ENCODE measurements at places on chromosomes 3 and 15.

DNA sequence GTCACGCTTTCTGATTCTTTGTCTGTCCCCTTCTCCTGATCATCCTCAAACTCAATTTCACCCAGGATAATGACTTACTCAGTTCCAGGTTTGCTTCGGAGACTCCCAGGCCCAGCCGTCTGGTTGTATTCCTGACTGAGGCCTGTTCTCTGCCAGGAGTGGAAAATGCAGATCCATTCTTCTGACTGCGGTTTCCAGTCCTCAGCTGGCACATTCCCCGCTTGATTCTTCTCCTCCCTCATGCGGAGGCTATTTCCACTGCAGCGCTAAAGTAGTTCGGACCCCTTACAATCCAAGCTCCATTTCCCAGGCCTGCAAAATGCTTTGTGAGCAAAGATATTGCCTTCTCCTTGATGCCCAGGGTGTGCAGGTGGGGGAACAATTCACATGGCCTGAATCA, 47.2 kb upstream of the GALNT15 start:
- no peak for DNase-seq

- no peak for DNase-seq
Measured at GRCh38 chr3:9100513-9100894, 137.2 kb upstream of the RAD18 start.

DNA sequence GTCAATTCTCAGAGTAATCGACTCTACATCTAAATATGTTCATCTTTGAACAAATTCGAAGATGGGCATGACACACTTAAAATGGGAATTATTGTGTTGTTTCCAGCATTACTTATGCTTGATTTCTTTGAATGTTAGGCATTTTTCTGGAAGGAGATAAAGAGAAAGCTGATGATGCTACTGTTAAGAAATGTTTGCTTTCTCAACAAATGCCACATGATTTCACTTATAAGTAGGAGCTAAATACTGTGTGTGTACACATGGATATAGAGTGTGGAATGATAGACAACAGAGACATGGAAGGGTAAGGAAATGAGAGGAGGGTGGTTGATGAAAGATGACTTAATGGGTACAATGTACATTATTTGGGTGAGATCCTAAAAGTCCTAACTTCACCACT, 400.9 kb downstream of the TBL1XR1 start:
- DNase-seq: no peak

- no peak for DNase-seq
Measured at GRCh38 chr3:146883288-146883687, 278.1 kb upstream of the PLSCR5 start.

GRCh38 chr15:38611228-38611627, 46.6 kb upstream of the RASGRP1 start:
- no peak for DNase-seq

- DNase-seq: no peak
Measured at GRCh38 chr15:96053781-96054428, 276.6 kb upstream of the NR2F2 start.
